ENCODE measurements at places on chromosomes 4 and X.
A peak's percentile ranks its signal among the peaks of the same experiment; 100 is the strongest.

DNA sequence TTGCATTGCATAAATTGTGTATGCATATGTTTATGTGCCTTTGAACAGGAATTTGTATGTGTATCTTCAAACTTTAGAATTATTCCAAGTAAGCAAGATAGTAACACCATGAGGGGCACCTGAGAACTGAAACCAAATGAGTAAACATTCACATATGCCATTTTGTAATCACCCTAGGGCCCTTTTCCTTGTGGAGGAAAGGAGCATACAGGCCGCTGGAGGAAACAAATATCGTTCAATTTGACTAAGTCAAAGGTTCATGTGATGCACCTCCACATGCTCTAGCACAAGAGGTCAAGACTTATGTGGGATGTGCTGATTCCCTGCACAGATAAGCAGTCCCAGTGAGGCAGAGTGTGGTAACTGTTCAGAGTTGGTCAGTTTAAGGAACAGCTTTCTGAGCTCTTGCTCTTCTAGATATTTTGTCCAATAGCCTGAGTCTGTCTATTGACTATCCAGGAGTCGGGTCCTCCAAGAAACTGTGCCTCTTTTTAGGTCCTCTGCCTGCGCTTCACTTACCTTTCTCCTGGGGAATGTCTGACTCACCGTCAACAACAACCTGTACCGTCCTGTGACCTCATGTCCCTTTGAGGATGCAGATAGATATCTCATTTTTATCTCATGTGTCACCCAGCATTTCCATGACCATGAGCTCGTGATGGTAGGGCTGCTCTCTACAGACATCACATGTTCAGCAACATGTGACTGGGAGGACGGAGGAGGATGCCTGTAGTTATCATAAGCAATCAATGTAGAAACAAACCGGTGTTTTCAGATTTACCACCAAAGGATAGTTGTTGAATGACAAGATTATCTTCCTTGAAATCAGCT, 196.9 kb downstream of the NWD2 start:
- DNase-seq: no peak

- no peak for DNase-seq
Observed at GRCh38 chrX:10576777-10577447, 43.5 kb downstream of the MID1 start.

- no peak for DNase-seq
Observed at GRCh38 chr4:120561648-120562047, 360.9 kb downstream of the PRDM5 start.

DNA sequence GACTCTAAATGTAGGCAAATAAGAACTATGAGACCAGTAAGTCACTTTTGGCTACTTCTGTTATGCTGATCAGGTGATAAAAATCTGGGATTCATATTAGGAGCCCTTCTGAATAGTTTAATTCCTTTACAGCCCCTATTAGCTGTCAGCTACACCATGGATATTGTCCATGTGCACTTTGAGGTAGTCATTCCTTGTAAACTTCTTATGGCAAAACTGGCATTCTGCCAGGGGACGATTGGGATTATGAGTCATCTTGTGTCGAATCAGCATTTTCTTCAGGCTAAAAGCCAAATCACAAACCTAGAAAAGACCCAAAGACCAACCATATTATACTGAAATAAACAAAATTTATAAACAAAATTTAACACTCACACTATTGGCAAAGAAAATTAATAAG, 227.6 kb downstream of the PRDM5 start:
- DNase-seq: no peak

GRCh38 chr4:74437866-74438265, 7.1 kb upstream of the AREG start:
- peak; percentile 39 for DNase-seq

GRCh38 chr4:85866508-85866907, 391.6 kb downstream of the ARHGAP24 start:
- DNase-seq: no peak

- DNase-seq: no peak
Observed at GRCh38 chr4:35918491-35918977, 325.8 kb downstream of the ARAP2 start.

DNA sequence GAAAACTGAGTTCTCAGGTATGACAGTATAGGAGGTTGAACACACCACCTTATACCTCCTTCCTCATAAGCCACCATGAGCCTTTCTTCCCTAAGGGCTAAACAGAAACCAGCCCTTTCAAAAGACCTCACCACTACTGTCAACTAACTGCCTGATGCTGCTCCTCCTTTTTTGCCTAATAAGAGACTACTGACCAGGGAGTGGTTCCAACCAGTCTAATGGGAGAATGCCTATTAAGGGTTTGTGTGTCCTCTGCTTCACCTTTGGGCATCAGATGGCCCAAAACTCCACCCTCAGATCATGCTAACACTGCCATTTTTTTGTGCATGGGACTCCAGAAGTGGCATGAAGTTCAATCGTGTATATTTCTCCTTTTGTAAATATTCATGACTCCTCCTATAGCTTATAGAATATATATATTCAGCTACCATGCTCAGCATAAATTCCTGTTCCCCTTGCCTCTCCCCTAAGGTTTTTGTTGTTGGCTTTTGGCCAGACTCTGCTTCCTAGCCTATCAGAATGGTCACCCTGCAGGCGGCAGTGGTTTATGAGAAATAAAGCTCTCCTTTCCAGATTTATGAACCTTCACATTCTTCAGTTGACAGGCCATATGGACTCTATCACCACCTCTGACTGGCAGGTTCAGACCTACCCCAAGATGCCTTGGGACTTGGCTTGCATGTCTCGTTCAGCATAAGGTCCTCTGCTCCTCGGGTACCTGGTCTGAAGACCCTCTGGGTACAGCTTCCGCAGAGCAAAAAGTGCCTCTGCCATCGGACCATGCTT, 28.2 kb downstream of the FGFBP1 start:
- DNase-seq: no peak

DNA sequence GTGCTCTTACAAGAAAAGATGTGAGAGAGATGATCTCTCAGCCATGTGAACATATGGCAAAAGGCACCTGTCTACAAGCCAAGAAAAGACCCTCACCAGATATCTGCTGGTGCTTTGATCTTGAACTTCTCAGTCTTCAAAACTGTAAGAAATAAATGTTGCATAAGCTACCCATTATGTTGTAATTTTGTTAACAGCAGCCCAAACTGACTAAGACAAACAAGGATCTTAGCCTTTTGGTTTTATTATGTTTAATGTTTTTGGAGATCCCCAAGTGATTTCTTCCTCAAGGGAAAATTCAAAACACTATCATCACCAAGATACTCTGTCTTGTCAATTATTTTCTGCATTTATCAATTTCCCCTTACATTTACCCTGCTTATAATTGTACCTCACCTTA, 21.8 kb upstream of the CCNI start:
- no peak for DNase-seq

GRCh38 chr4:100147198-100147597, 43.1 kb downstream of the DDIT4L start:
- no peak for DNase-seq

GRCh38 chrX:40478474-40479065, 102.2 kb upstream of the ATP6AP2 start:
- no peak for DNase-seq

GRCh38 chrX:5650904-5651303, 577.8 kb downstream of the NLGN4X start:
- no peak for DNase-seq

- peak; percentile 44 for DNase-seq
Observed at GRCh38 chrX:10190367-10190766, 33.6 kb downstream of the CLCN4 start.

- DNase-seq: no peak
Observed at GRCh38 chrX:40165861-40166260, 68.1 kb upstream of the BCOR start.

DNA sequence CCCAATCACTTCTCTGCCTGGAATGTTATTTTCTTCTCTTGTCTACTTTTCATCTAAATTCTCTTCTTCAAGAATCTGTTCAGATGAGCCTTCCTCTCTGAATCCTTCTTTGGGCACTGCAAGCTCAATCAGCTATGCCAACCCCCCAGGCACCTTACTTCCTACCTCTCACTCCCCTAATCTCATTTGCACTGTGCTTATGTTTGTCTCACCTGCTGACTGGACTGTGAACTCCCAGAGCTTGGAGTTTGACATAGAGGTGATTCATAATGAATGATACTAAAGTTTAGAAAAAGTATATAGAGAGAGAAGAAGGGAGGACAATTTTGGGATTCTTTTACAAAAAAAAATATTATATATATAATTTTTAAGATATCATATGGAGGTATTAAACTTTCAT, 36.3 kb downstream of the ANXA10 start:
- DNase-seq: no peak
